ENCODE measurements at places on chromosomes 12 and 14.

DNA sequence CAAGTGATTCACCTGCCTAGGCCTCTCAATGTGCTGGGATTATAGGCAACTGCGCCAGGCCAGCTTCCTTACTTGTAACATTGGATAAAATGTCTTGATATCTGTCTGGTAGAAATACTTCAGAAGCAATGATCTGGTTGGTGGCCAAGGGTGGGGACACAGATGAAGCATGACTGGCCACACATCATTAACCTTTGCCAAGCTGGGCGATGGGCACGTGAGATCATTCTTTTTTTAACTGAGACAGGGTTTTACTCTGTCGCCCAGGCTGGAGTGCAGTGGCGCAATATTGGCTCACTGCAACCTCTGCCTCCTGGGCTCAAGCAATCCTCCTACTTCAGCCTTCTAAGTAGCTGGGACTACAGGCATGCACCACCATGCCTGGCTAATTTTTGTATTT is 31.1 kb downstream of the PLEKHH1 start:
- no peak for DNase-seq

DNA sequence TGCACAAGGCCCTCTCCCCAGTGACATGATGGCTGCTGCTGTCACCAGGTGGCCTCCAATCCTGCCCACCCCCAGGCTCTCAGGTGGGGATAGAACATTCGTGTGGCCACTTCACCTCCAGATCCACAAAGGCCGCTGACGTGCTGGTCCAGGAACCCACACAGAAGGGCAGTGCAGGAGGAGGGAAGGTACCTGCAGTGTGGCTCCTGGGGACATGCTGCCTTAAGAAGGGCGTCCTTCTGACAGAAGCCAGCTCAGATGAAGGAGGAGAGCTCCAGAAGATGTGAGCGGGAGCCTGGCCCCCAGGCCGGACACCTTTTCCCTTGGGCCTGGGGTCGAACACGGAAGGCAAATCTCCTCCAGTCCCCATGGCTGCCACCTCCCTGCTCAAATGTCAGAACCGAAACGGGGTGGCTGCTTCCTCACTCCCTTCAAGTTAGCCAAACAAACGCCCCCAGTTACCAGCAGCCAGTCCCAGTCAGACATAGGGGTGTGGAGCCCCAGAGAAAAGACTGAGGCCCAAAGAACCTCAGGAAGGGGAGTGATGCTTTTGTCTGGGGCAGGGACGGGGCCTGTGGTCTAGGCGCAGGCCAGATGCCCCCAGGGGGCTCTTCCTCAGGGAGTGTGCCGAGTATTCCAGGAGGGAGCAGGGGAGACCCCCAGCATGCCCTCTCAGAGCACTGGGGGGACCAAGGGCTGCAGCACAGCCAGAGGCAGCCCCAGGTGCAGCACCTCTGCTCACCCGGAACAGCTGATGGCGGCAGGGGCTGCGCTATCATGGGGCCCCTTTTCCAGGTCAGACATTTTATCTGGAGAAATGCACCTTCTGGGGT is 155.9 kb downstream of the CALM1 start:
- DNase-seq: no peak

DNA sequence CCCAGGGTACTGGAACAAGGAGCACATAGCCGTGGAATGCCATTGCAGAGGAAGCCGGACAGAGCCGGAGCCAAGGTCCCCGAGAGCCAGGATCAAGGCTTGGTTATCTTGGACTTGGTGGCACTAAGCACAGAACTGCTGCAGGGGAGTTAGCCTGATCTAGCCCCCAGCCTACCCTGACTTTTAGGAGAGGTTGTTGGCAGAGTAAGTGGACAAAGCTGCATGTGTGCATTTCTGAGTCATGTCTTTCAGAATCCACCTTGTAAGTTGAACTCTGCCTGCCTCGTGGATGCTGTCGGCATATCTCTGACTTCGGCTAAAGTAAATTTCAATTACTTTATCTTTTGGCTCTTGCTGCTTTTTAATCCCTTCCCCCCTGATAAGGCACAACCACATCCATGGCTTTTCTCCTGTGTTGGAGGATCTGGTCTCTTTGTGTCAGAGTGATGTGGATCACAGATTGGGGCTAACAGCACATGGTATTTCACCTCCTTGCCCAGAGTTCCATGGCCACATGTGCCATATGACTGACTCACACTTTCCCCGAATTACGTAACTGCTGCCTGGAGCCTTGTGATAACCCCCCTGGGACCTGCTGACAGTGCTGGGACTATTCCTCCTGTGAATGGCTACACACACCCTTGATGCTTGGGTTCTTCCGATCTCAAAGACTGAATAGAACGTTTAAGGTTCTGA is 240.3 kb downstream of the EMP1 start:
- no peak for DNase-seq

DNA sequence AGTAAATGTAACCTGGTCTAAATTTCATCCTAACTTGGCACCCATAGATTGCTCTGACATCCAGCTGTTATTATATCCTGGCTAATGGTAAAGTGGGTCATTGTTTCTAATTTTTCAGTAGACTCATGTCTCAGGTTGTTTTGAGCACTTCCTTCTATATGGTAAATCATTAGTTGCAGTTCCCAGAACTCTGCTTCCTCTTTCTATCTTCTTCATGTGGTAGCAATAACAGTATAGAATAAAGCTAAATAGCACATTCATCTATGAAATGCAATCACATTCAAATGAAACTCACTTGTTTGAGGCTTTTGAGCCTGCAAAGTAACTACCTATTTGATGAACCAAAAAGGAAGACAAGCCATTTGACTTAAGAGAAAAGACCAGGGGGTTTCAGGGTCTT is 65.1 kb upstream of the GZMB start:
- DNase-seq: no peak

DNA sequence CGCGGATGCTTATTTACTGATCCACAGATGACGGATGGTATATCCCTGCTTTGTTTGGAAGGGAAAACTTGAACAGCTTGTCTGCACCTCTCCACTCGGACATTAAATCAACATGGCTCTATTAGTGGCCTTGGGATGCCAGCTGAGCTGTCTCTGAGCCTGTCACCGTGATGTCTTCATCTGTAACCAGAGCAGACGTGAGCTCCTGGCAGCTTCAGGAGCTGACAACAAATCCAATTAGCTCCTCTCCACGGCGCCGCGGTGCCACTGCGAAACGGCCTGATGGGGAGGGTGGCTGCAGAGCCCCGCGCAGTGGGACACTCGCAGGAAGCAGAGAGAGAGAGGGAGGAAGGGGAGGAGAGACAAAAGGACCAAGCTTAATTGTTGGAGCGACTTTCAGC is 112.3 kb downstream of the PAPOLA start:
- DNase-seq: no peak

DNA sequence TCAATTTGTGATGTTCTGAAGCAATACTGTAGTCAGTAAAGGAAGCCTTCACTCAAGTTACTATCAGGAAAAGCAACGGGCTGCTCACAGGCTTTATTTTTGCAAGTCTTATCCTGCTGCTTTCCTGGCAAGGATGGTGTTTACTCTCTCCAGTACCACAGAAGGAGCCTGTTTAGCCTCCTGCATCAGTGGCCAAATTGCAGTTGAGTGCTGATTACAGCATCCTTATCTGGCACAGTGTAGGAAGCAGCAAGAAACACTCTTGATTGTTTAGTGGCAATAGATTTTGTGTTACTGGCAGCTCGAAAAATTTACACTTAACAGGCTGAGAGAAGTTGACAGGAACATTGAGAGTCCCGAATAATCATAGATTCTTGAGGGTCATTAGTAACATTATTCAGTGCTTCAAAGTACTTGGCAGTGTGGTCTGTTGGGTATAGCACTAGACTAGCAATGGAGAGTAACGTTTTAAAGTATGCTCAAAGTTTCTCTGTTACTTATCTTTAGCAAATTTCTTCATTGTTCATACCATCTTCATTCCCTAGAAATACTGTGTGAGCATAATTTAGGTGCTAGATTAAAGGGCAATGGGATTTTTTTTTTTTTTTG is 11.7 kb downstream of the TULP3 start:
- peak; percentile 82 for DNase-seq

DNA sequence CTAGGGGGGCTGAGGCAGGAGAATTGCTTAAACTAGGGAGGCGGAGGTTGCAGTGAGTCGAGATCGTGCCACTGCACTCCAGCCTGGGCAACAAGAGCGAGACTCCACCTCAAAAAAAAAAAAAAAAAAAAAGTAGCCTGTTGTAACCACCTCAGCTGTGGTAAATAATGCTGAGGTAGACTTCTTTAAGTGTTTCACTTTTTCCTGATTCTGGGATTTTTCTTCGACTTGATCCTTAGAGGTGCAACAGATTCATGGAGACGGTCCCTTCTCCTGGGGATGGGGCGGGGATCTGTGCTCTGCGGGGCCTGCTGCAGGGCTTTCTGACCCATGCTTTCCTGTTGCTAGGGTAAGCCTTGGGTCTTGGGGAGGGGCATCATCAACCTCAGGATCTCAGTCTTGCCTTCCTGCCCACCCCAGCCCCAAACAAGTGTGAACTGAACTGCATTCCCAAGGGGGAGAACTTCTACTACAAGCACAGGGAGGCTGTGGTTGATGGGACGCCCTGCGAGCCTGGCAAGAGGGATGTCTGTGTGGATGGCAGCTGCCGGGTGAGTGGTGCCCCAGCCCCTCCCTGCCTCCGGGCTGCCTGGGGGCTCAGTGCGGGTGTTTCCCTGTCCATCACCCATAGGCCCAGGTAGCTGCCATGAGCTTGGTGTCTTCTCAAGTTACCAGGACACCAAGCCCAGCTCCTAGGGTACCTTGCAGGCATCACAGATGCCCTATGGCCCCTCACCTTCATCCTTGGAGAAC is 12.4 kb downstream of the PAPLN start:
- no peak for DNase-seq

GRCh38 chr12:121287267-121287954 is 9.1 kb downstream of the CAMKK2 start:
- no peak for DNase-seq

GRCh38 chr14:58501214-58501816 is 73.8 kb downstream of the KIAA0586 start:
- DNase-seq: peak; percentile 52

GRCh38 chr14:42269234-42269633 is 662.6 kb downstream of the LRFN5 start:
- no peak for DNase-seq

- no peak for DNase-seq
Observed at GRCh38 chr12:108375986-108376663, 37.0 kb upstream of the CMKLR1 start.

- no peak for DNase-seq
Observed at GRCh38 chr14:66708267-66708666, 200.3 kb downstream of the GPHN start.

- no peak for DNase-seq
Observed at GRCh38 chr12:127832172-127832571, 434.8 kb upstream of the TMEM132C start.

DNA sequence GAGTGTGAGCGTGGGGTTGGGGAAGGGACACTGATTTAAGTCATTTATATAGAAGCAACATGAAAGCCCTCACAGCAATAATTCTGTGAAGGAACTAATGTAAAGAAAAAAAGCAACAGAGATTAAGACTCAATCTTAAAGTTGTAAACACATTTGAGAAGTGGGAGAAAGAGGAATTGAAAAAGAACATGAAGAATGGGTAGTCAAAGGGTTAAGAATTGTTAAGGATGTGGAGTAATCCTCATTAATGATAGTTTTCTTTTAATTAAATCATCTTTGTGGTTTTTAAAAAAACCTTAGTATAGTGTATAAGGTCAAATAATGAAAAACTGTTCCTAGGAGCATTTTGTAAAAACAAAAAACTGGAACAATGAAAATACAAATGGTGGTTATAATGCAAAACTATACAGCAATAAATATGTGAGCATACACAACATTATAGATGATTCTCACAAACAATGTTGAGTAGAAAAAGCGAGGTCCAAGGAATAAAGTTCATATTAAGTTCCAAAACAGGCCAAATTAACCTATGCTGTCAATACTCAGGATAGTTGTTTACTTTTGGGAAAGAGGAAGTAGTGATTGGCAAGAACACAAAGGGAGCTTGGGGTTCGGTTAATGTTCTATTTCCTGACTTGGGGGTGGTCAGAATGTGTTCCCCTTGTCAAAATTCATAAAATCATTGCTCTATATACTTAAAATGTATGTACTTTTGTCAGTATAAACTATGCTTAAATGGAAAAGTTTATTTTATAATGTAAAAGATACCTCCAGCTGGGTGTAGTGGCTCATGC is 120.4 kb upstream of the ATF7IP start:
- no peak for DNase-seq

DNA sequence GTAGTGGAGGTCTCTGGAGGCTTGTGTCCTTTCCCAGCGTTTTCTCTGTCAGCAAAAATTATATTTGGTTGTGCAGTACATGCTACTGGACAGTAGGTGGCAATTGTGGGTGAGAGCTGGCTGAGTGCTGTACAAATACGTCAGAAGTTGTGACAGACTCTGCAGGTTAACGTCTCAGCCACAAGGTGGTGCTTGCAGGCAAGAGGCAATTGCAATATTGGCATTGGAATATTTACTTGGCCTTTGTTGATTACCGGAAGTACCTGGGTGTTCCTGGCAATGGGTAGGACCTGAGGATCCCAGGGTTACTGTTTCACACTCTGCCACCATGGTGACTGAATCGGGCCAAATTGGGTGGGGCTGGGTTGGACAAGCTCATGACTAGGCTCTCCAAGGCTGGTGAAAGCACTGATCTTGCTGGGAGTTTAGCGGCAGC is 333.9 kb upstream of the LMO3 start:
- DNase-seq: peak; percentile 92

DNA sequence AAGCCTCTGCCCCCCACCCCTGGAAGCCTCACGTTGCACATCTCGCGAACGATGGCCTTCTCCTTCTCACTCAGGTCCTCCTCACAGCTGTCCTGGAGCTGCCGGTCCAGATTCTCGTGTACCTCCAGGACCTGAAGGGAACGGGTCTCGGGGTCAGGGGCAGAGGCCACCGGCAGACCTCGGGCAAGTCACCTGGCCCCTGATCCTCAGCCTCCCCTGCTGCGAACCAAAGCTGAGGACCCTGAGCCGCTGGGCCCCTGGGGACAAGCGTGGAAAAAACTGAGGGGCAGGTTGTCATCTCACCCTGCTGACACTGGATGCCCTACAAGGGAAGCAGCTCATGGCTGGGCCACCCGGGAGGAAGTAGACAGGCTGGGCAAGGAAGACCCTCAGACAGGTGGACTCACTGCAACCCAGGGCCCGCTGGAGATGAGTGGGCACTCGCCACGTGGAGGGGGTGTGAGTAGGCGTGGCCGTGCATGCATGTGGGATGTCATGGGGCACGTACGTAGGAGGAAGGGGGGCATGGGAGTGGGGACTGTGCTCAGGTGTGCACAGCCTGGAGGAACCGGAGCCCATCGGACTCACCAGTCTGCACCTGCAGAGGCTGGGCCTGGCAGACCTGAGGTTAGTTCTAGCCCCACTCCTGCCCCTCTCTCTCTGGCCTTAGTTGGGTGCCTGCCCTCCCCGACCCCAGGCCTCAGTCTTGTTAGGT is 35.1 kb downstream of the CCNK start:
- no peak for DNase-seq

- DNase-seq: no peak
Observed at GRCh38 chr14:55303691-55304145, 32.5 kb downstream of the FBXO34 start.

GRCh38 chr12:64252681-64253080 is 30.6 kb upstream of the KICS2 start:
- DNase-seq: no peak

All from LNCaP clone FGC (cell line).